Natural killer cell (primary cell): ENCODE measurements at places on chromosomes 7 and 10. TPM values are rescaled to one million over a fixed set of nuclear protein-coding genes. Genes with fewer than 3 reads are reported as not detected.

Gene DPYSL4
- 1.3 TPM for total RNA-seq

Gene ELOVL3
- total RNA-seq: not detected

Gene ELFN1
- total RNA-seq: 0.45 TPM

Gene GNG11
- 4.0 TPM for total RNA-seq

Gene CYP2C19
- not detected for total RNA-seq

Gene NEUROG3
- total RNA-seq: not detected

Gene GPR26
- total RNA-seq: not detected

Gene ERVW-1
- not detected for total RNA-seq

Gene ACSM6
- total RNA-seq: not detected

Gene OPALIN
- total RNA-seq: not detected

Gene CACNB2
- not detected for total RNA-seq

Gene COL26A1
- total RNA-seq: not detected

Gene FAM180A
- total RNA-seq: not detected

Gene MAD1L1
- total RNA-seq: 53.6 TPM

Gene FZD8
- total RNA-seq: 0.85 TPM

Gene C1QL3
- 0.29 TPM for total RNA-seq

Gene AKR1C3
- 77.5 TPM for total RNA-seq

Gene DDC
- total RNA-seq: not detected

Gene ZNF92
- 28.5 TPM for total RNA-seq

Gene EFCAB10
- 1.9 TPM for total RNA-seq

Gene MEOX2
- not detected for total RNA-seq

Gene EMX2
- not detected for total RNA-seq

Gene TBXAS1
- 110 TPM for total RNA-seq

Gene CHST12
- total RNA-seq: 124 TPM

Gene EPHA1
- total RNA-seq: 1.2 TPM

Gene BAMBI
- total RNA-seq: 0.70 TPM

Gene TMEM178B
- total RNA-seq: not detected

Gene MYO3A
- total RNA-seq: not detected

Gene NEUROD6
- not detected for total RNA-seq

Gene TMEM236
- total RNA-seq: 0.16 TPM

Gene TMEM196
- total RNA-seq: not detected

Gene ZYX
- total RNA-seq: 168 TPM

Gene SVIL
- total RNA-seq: 24.9 TPM

Gene NUDT13
- 0.35 TPM for total RNA-seq

Gene CREM
- total RNA-seq: 48.0 TPM

Gene SLC26A5
- 0.30 TPM for total RNA-seq
